NCI-H446 treated with DMSO at 0.1 percent for 48 hours (cell line): ENCODE measurements at places on chromosomes 6 and 20.

- DNase-seq: no peak
Measured at GRCh38 chr6:88890394-88890793, 73.0 kb downstream of the RNGTT start.

- no peak for DNase-seq
Measured at GRCh38 chr20:29743101-29743931, 1514.1 kb upstream of the DEFB115 start.

DNA sequence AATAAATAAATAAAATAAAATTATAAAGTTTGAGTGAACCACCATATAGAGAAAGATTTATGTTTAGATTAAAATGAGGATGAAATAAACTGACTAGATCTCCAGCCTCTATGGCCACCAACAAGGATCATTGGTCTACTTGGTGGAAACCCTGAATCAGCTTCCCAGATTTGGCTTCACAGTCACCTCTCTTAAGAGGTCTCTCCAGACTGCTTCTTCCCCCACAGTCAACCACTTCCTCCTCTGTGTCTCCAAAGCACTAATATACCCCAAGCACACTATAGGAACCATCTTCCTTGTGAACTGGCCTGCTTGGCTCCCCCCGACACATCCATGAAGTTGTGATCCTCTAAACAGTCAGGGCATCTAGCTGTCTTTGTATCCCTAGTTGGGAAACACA, 529.6 kb upstream of the RNF217 start:
- DNase-seq: no peak

- DNase-seq: no peak
Measured at GRCh38 chr20:3128275-3128984, 31.2 kb downstream of the FASTKD5 start.

- no peak for DNase-seq
Measured at GRCh38 chr6:11875325-11876109, 96.9 kb upstream of the ADTRP start.
